ENCODE measurements at places on chromosomes 3 and 15.

- no peak for DNase-seq
These were observed 32.2 kb downstream of the CRTAP start for GRCh38 chr3:33145901-33146580.

DNA sequence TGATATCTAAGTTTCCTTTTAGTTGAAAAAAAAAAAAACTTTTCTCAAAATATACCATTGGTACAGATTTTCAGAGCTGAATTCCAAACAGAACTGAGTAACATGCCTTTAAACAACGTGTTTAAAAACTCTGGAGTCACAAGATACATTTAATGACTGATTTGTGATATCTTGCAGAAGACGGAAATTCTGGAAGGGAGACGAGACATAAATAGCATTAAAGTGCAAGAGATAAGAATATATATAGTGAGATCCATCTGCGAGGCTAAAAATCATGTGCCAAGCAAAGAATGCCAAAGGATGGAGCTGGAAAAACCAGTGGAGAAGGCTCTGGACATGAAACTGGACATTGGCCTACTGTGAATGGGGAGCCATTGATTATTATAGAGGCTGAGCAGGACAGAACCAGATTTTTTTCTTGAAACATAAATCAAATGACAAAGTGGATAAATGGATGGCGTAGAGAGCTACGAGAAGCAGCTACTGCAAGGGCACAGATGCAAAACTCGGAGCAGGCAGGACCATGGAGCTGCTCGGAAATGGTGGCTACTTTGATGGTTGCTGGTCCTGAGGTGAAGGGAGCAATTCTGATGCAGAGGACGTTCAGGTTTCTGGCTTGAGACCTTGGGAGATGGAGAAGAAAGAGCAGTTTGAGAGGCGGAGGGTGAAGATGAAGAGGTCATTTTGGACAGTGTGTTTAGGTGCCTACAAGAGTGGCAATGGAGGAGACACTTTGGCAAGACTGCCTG is 88.8 kb downstream of the CPN2 start:
- no peak for DNase-seq

- no peak for DNase-seq
These were observed 40.7 kb downstream of the LDHAL6B start for GRCh38 chr15:59247364-59247763.

DNA sequence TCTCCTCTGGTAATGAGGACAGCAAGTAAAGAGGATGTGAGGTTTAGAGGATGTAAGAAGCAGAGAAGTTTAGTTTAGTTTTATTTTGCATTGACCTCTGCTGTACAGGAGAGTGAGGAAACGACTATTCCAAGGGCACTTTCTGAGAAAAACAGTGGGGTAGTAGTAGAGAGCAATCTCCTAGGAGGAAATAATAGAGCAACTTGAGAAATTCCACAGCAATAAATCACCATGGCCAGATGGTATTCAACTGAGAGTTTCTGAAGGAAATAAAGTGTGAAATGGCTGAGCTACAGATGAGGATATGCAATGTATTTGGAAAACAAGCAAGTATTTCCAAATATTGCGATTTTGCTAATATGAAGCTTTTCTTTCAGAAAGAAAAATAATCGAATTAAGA is 118.9 kb downstream of the DPH6 start:
- no peak for DNase-seq

- DNase-seq, result no peak
These were observed 57.7 kb downstream of the CNTN4 start for GRCh38 chr3:2156244-2156847.

- no peak for DNase-seq
These were observed 124.3 kb upstream of the UMPS start for GRCh38 chr3:124605781-124606579.

DNA sequence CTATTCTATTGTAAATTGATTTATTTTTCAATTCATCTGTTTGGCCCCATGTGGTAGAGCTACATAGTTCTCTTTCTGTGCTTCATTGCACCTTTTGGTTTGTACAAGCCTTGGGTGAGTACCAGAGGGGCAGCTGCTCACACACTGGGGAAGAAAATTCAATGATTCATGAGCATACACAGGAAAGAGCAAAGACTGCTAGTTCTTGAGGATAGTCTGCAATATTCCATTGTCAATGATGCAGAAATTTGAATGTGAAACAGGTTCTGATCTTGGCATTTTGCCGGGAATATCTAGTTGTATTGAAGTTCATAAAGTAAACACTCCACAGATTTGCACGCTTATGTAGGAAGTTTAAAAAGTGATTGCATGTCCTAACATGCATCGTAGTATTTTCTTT is 304.6 kb downstream of the NAALADL2 start:
- no peak for DNase-seq
